GM12891 (cell line): ENCODE measurements at places on chromosomes 3 and 15.

DNA sequence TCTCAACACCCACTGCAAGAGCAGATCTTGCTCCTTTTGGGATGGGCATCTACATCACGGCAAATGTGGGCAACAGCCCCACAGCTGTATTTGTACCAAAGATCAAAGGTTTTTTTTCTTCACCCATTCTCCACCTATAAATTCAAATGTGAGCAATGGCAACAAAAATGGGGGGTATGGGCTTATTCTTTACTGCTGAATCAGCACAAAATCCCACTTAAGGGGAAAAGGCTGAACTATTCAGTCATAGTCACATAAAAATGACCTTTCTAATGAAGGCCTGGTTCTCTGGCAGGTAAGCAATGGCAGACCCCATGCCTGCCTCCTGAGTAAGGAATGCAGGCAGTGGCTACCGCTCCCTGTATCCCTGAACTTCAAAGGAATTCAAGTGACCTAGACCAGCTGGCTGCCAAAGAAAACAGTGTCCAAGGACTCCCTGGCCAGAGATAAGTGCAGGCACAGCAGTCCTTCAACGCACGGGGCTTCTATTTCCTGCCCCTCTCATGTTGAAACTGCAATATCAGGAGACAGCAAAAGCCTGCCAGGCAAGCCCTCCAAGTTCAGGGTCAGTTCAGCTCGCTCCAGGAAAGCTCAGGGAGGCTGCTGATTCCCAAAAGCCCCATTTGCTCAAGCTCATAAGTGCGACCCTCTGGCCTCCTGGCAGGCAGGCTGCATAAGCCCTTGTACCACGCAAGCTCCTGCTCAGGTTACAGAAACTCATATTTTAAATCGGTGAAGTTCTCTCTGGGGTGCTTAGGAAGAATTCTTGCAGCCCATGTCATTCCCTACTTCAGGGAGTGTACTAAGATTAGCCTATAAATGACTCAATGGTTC, 134.1 kb downstream of the PDZRN3 start:
- no peak for DNase-seq

DNA sequence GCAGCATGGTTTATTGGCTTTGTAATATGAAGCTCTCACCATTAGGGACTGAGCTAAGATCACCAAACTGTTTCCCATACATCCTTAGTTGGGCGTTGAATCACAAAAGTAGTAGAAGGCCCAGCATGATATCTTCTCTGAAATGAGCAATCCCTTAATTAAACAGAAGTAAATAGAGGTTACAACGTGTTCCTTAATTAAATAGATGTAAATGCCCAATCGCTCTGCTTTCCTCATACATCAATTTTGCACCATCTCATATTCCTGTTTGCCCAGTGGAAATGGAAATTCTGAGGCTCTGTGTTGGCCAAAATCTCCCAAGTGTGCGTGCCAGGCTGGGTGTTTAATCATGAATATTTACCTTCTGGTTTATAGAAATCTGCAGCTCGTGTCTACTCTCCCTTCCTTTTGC, 107.4 kb upstream of the FOXB1 start:
- no peak for DNase-seq

DNA sequence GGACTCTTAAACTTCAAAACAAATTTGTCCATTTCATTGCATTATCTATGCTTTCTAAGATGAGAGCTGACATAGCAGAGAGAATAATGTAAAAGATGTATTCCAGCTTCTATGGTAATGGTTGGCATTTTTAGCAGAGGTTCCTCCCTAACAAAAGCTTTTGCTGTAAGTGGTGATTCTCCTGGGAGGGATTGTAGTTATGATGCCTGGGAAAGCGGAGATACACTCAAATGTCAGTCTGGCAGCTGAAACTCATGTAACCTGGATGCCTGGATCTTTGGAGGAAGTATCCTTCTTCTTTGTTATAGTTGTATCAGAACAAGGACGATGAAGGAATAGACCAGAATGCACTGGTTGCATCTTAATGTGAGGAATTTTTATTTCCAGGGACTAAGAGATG, 7.5 kb downstream of the CHL1 start:
- no peak for DNase-seq

- DNase-seq = no peak
Observed at GRCh38 chr3:140754936-140755335, 77.1 kb downstream of the TRIM42 start.

- DNase-seq = peak; percentile 83
Observed at GRCh38 chr3:48400824-48401433, 28.9 kb downstream of the FBXW12 start.
